ENCODE measurements at places on chromosomes 5 and 9.

DNA sequence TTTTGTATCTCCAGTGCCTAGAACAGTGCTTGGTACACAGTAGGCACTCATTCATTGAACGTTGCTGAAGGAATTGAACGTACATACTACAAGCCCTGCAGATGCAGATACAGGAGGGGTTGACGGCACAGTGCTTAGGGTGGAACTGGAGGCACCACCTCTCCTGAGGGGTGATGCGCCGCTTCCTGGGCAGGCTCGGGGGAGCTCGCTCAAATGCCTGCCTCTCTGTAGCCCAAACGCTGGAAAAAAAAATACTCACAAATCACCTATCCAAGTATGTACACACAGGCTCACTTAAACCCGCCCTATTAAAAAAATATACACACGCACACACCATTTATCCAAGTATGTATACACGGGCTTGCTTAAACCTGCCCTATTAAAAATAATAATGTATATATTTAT lies 536 bp upstream of the COMMD10 start:
- peak; percentile 37 for DNase-seq

- DNase-seq: no peak
Observed at GRCh38 chr9:133982971-133983720, 9.0 kb downstream of the VAV2 start.

DNA sequence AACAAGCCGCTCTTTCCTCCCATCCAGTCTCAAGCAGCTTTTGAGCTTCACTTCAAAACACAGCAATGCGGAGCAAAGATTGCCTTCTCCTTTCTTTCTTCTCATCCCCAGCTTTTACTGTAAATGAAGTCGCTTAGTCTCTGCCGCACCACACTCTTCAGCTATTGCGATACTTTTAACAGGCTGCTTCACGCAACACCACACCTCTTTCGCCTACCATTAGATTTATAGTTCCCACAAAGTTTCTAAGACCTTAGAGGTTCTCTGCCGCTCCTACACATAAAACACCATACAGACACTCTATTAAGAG lies 711 bp downstream of the PGGT1B start:
- peak; percentile 4 for DNase-seq

DNA sequence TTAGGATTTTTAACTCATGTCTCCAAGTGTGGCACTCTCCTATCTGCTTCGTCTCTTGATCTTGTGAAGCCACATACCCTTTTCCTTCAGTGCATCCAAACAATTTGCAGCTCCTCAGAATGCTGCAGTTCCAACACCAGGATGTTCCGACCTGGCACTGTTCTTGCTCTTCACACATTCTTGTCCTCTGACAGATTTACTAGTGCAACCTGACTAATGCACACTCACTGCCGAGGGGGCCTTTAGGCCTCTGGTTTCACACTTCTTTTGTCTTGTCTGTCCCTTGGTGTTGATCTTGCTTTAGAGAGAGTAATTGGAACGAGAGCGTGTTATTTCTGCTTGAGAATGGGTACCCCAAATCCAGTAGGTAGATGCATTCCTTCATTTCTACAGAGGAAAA lies 15.0 kb downstream of the ARHGAP26 start:
- DNase-seq: peak; percentile 37

DNA sequence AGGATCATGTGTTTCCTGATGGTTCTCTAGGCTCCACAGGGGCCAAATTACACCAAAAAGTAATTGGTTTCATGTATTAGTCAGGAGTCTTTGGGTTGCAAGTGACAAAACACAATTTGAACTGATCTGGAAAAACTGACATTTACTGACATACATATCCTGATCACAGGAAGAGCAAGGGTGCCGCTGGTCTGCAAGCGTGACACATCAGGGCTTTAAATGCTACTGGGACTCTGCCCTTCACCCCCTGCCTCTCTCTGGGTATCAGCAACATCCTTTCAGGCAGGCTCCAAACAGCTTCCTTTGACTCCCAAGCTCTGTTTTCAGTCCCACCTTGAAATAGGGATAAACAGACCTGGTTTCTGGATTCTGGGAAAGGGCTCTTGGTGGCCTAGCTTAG lies 197.5 kb downstream of the PALM2AKAP2 start:
- DNase-seq: no peak

DNA sequence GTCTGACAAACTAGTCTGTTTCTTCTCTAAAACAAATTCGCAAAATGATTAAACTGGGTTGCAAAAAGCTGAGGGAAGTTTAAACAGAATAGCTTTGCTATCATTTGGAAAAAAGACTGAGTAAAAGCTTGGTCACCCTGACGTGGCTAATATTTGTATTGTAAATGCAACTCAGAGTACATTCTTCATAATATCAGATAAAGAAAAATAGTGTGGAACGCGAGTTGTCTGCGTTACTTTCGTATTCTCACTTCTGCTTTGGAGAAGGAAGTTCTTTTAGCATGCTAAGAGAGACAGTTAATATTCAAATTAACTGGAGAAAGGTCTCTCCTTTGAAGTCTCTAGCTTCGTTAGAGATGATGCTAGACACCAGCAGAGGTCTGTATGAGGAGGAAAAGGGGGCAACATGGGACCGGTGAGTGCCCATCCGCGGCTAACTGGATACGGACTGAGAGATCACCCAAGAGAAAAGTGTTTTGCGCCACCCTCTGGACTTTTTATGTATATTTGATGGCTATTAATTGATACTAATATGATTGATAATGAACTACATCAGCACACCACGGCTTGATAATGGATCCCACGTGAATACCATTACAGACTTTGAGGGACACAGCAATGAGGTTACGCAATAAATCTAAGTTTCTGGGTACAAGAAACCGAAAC lies 2.9 kb upstream of the CNTRL start:
- DNase-seq: no peak

- no peak for DNase-seq
Observed at GRCh38 chr5:126376443-126376842, 46.8 kb upstream of the GRAMD2B start.

GRCh38 chr9:40925149-40925548 lies 203.3 kb downstream of the FOXD4L6 start:
- DNase-seq: no peak

DNA sequence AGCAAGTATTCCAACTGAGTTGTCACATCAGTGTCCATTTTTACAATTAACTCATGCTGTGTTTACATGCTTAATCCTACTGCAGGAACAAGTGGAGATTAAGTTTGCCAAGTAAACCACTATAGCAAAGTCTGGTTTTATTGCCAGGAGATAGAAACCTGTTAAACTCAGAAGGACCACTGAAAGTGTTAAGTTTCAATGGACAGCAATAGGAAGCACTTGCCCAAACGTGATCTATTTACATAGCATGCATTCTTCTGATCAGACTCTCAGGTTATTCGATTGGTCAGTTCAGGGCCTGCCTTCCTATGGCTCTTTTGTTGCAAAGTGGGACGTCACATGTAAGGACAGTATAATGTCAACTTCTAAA lies 28.0 kb upstream of the IFNK start:
- no peak for DNase-seq

DNA sequence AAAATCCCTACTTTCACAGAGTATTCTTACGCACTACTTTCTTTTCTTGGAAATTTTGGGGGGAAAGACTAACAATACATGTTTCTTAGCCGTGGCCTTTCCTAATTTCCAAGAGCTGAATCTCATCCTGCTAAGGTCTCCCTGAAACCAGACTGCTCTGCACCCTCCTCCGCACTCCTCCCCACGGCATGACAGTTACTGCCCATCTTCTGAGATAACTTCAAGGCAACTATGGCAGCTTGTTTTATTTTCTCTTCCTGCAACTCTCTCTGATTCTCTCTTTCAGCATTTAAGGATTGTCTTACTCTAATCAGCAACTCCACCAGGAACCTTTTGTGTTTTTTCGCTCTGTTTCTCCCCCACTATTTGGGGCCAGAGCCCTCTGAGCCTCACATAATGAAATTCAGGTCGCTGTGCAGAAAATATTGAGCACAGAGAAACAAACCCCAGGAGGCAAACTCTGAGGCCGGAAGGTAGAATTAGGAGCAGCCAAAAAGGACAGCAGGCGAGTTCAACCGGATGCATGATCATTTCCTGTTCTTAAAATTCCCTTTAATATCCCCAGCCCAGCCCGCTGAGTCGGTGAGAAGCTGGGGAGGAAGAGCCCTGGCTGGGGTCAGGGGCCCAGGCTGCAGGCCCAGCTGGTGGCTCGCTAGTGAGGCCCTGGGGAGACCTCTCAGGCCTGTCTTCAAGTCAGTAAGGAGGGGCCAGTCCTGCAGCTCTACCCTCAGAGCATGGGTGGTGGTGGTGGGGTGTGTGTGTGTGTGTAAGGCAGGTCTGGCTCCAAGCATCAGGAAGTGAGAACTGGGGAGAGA lies 213.6 kb upstream of the S1PR3 start:
- DNase-seq: peak; percentile 69

DNA sequence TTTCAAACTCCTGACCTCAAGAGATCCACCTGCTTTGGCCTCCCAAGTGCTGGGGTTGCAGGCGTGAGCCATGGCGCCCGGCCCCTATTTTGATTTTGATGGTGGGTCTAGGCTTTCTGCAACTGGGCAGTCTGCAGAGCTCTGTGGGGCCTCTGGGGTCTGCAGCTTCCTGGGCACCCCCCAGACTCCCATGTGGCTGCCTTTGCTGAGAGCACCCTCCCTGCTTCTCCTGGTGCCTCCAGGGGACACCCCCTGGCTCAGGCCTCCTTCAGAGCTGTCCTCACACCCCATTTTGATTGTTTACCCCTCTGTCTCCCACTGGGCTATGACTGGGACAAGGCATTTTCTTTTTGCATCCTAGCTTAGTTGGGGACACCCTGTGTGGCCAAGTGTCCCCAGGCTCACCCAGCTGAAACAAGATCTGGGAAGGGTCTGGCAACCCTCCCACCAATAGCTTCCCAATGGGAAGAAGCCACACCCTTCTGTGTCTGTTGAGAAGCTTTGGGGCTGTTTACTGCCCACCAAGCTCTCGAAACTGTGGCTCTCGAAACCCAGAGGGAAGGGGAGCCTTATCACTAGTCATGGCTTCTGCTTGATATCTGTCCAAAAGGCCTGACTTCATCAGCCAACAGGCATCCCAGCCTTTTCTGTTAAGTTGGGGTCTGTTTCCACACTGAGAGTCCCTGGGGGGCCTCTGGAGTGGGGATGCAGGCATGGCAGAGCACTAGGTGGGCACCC lies 204.4 kb upstream of the IER5L start:
- no peak for DNase-seq

DNA sequence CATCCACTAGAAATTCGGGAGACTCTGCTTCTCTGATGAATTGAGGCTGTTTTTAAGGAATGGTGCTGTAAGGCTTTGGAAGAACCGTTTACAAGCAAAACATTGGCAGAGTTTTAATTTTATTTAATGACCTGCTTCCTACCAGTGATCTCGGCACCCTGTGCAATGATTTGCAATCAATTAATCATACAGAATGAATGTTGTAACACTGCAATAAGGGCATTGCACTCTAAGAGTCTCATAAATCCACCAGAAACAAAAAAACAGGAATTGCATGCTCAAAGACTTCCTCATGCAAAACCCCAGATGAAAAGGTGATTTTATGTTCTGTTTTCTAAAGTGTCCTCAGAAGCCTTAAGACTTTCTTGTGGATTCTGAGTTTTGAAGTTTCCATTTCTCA lies 295.7 kb downstream of the ARHGEF28 start:
- no peak for DNase-seq

DNA sequence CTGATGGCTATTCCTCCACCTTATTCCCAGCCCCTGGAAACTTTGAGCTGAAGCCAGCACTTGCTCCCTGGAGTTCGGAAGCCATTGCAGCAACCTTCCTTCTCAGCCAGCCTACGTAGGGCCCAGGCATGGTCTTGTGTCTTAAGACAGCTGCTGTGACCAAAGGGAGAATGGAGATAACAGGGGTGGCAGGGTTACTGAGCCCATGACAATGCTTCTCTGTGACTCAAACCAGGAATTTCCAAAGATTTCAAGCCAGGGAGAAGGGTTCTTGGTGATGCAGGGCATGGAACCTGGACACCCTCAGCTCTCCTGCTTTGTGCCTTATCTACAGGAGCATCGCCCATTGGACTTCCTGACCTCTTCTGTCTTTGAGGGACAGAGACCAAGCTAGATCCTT lies 12.2 kb downstream of the SLC31A2 start:
- no peak for DNase-seq

- no peak for DNase-seq
Observed at GRCh38 chr5:68181039-68181599, 34.4 kb upstream of the PIK3R1 start.

DNA sequence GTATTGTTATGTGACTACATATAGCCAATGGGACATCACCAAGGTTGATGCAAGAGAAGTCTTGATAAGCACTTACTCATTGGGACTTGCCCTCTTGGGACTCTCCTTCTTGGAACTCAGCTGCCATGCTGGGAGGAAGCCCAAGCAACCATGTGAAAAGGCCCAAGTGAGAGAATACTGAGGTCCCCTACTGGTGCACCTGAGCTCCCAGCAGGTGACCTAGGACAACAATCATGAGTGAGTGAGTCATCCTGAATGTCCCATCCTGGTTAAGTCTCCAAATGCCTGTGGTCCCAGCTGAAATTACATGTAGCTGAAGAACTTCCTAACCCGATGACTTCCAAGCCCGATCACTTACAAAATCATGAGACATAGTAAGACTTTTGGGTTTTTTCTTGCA lies 260.7 kb downstream of the ICE1 start:
- no peak for DNase-seq

GRCh38 chr9:18857334-18857733 lies 175.7 kb downstream of the SAXO1 start:
- DNase-seq: no peak

DNA sequence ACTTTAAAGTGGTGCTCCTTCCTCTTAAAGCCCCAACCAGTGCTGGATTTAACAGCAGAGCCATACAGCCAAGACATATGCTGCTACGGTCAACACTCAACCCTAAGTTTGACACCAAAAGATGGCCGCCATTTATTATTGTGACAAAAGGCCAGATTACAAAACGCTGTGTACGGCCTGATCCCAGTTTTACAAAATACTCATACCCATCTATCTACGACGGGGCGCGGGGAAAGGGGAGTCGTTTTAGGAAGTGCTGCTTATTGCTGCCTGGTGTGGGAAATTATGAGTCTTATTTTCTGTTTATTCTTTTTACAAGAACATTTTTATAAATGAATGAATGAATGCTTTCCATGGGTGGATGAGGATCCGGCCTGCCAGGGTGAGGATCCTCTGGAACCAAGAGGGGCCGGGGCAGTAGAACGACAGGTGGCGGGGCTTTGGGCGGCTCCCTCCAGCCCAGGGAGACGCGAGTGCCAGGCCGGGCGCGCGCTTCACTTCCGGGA lies 457 bp upstream of the IDNK start:
- DNase-seq: no peak

GRCh38 chr9:107504585-107505455 lies 15.3 kb upstream of the KLF4 start:
- peak; percentile 84 for DNase-seq

- DNase-seq: no peak
Observed at GRCh38 chr5:28415791-28416443, 1377.5 kb upstream of the CDH9 start.

DNA sequence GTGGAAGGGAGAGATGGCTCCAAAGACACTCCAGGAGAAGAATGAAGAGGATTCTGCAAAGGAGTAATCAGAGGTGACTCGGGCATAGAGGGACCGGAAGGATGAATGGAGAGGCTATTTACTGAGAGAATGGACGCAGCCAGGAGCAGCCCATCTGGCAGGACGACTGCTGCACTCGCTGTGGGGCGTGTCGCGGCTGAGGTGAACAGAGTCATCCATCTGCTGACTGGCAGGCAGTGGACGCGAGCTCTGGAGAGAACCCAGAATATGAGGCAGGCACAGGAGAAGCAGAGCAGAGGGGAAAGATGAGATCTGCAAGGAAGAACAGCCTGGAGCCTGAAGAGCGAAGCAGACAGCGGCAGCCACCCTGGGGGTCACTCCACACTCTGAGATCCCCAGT lies 16.4 kb downstream of the FGF1 start:
- no peak for DNase-seq
